ENCODE measurements at places on chromosomes 12 and 14. TPM values are rescaled to one million over a fixed set of nuclear protein-coding genes. Genes with fewer than 3 reads are reported as not detected.
A peak's percentile ranks its signal among the peaks of the same experiment; 100 is the strongest.

- no peak for DNase-seq
Observed at GRCh38 chr14:39366460-39367386, 65.5 kb downstream of the FBXO33 start.

- DNase-seq, result no peak
Observed at GRCh38 chr14:90660865-90661570, 155.2 kb downstream of the TTC7B start.

DNA sequence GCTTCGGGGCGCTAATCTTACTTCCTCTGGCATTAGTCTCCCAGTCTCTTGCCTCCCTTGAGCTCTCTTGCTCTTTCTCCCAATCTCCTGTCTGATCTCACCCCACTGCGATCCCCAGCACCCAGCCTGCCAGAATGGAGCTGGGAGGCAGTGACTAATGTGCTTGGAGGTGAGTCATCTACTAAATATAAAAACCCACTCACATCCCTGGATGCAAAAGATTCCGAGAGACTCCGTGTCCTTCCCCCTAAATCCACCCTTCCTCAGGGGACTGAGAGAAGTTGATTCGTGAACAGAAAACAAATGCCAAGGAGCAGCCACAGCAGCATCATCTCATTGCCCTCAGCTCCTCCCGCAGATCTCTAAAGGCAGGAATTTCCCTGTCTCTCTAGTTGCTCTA, 45.7 kb upstream of the KCNA5 start:
- DNase-seq, result no peak

DNA sequence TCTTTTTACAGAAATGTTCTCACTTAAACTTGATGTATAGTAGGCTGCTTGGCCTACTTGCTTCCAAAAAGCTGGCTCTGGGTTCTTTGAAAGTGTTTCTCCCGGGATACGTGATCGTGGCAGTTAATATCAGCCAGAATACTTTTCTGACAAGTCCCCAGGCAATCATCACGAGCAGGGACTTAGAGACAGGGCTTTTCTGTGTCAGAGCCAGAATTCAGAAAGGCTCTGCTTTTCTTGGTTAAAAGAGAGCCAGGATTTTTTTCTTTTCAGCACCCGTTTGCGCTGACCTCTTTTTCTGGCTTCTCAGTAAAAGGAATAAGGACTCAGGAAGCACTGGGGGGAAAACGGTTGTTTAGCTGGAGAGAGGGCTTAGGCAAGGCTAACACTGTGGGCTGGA, 57.8 kb upstream of the ARHGAP5 start:
- DNase-seq, result no peak

DNA sequence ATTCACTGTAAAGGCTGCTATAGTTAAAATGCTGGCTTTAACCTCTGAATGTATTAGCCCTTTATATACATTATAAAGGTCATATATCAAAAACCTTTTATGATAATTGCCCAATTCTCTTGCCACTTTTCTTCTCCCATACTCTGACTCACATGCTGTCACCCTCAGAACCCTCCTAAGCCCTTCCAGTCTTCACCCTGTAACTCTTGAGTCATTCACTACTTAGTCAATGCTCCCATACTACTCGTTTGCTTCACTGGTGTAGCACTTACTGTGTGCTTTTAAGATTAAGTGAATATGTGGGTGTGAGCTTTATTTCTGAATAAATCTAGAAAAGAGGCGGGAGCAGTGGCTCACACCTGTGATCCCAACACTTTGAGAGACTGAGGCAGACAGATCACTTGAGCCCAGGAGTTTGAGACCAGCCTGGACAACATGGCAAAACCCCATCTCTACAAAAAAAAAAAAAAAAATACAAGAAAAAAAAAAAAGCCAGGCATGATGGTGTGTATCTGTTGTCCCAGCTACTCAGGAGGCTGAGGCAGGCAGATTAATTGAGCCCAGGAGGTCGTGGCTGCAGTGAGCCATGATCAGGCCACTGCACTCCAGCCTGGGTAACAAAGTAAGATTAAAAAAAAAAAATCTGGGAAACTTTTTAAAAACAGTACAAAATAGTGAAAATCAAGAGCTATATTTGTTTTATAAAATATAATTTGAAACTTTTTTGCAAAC, 37.6 kb downstream of the SPATA7 start:
- no peak for DNase-seq

- DNase-seq, result no peak
Observed at GRCh38 chr12:80472236-80472635, 28.2 kb downstream of the PTPRQ start.

- no peak for DNase-seq
Observed at GRCh38 chr12:110037315-110037714, 11.0 kb downstream of the C12orf76 start.

GRCh38 chr12:120048263-120048662, 59.2 kb downstream of the BICDL1 start:
- DNase-seq, result peak; percentile 17

GRCh38 chr14:32629236-32629635, 300.1 kb downstream of the AKAP6 start:
- DNase-seq, result no peak

DNA sequence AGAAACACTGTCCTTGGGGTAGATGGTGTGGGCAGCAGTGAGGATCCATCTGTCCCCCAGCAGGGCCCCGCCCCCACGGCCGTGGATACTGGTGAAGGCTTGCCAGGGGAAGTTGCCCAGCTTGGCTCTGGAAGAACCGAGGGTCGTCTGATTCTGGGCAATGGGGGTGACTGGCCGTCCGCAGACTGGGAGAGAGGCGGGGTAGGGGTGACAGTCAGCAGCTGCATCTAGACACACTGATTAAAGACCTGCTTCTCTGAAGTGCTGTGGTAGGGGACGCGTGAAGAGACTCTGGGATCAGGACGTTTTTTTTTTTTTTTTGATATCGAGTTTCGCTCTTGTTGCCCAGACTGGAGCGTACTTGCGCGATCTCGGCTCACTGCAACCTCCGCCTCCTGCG, 4.7 kb upstream of the C1R start:
- DNase-seq, result no peak

DNA sequence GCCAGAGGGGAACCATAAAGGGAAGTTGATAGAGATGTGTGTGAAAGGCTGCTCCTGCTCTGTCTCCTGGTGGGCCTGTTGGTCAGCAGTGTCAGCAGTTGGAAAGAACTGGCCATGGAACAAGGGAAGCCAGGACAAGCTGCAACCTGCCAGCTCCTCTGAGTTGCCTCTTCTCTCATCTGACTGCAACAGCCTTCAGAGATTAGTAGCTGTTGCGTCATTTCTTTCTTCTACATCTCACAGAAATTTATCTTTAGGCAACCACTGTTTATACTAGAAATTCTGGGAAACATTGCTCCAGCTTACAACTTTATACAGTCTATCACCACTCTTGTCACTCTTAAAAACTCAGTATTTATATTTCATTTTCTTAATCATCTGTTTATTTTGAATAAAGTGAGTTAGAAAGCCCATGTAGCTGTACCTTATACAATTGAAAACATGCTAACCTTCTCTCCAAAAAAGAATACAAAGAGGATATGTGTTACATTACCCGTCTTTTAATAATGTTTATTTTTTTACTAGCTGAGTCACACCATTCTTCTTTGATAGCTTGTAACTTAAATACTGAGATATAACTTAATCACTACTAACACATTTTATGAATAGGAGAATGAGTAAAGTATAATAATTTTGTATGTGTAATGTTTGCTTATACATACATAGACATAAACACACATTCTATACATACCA, 224.2 kb downstream of the LRFN5 start:
- DNase-seq, result no peak

DNA sequence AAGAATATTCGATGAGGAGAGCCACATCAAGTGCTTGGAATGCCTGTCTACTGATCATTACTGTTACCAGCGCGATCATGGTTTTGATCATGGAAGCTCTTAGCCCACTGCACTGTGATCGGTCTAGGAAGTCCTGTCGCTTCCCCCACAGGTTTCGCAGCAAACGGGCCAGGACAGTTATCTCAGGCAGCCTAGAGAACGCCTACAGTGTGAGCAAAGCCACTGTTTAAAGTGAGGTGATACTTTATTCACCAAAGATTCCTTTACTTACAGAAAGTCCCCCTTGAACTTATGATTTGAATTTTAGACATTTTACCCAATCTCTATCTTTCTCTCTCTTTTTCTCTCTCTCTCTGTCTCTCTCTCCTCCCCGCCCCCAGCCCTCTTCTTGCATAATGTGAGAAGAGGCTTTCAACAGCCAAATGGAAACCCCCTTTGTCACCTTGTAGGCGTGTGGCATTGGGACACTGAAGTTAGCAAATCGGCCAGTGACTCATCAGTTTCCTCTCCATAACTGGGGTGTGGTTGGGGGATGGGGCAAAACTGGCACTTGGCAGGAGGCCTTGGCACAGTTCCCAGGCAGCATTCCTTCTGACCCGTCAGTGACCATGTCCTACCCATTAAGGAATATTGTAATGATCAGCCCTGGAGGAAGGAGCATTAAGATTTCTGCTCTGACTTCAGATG, 214.8 kb downstream of the CHST11 start:
- peak; percentile 97 for DNase-seq

DNA sequence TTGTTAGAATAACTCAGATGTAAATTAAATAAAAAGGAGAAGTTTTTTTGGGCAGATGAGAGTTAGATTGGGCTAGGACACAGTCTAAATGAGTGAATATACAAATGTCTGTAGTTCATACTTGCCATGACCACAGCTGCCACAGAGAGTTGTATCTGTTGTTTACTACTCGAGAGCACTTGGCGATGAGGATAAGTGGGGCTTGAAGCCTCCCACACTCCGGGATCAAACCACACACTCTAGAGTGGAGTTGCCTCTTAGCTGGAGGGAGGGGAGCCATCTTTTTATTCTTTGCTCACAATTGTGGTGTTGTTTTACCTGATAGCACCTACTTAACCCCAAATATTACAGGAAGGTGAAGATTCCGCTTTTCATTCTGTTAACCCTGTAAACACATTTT, 27.5 kb downstream of the BEST3 start:
- no peak for DNase-seq

DNA sequence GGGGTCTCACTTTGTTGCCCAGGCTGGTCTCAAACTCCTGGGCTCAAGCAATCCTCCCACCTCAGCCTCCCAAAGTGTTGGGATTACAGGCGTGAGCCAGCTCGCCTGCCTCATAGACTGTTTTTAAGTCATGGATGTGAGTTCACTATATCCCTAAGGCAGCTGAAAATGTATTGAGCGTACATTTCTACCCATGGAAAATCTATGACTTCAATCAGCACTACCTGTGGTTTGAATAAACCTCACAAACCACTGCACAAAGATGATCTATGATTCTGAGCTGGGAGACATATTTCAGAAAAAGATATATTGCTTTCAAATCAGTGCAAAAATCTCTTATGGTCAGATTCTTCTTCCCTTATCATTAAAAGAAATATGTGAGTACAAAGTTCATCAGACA, 22.5 kb downstream of the GCN1 start:
- no peak for DNase-seq

- DNase-seq, result no peak
Observed at GRCh38 chr12:49971141-49971540, 1.6 kb upstream of the AQP6 start.

GRCh38 chr12:91094032-91094662, 17.1 kb downstream of the LUM start:
- DNase-seq, result no peak

GRCh38 chr12:122355706-122356105, 66.8 kb downstream of the CLIP1 start:
- DNase-seq, result no peak

DNA sequence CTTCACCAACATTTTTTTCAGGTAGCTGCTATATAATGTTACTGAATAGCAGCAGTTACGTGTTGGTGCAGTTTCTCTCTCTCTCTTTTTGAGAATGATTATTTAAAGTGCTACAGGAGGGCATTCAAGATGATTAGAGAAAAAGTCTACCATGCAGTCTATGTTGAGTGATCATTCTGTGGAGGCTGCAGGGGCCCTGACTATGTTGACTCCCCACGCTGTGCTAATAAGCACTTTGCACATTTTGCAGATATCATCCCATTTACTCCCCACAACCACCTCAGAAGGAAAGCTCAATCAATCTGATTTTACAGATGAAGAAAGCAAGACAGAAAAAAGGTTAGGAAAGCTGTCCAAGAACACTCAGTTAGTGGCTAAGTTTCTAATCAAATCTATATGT, 87.8 kb downstream of the RTN1 start:
- DNase-seq, result no peak

- DNase-seq, result no peak
Observed at GRCh38 chr14:90721619-90722305, 94.5 kb downstream of the TTC7B start.

GRCh38 chr12:3236345-3237187, 159.4 kb downstream of the TSPAN9 start:
- DNase-seq, result no peak

DNA sequence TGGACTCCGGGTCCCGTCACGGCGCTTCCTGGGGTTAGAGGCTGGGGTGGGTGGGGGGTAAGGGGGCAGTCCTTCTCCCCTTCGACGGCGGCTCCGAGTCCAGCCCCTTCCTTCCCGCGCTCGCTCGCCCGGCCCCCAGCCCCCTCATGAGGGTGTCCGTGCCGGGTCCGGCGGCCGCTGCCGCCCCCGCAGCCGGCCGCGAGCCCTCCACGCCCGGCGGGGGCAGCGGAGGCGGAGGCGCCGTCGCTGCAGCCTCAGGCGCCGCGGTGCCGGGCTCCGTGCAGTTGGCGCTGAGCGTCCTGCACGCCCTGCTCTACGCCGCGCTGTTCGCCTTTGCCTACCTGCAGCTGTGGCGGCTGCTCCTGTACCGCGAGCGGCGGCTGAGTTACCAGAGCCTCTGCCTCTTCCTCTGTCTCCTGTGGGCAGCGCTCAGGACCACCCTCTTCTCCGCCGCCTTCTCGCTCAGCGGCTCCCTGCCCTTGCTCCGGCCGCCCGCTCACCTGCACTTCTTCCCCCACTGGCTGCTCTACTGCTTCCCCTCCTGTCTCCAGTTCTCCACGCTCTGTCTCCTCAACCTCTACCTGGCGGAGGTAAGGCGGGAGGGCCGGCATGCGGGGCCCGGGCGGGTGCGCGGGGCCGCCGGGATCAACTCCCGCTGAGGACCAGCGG, 500 bp downstream of the GPR137C start:
- DNase-seq, result peak; percentile 48

DNA sequence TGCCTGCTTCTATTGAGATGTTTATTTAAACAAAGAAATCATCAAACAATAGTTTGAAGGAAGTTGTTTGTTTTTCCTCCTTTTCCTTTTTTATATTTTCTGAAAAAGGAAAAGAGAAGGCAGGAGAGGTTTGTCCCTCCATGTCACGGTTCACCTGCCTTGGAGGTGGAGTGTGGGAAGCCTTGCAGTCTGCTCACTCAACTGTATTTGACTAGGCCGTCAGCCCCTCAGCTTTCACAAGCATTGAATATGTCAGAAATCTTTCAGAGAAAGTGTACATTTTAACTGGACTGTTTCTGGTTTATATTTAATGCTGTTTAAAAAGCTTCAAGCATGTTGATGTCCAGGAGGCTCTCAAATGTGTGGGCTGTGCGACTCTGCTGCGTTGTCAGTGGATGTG, 370.4 kb downstream of the NPAS3 start:
- no peak for DNase-seq

GRCh38 chr12:78095623-78096022, 264.9 kb downstream of the NAV3 start:
- DNase-seq, result no peak

The CLMN gene
- total RNA-seq, result 0.22 TPM

The GYS2 gene
- 0.32 TPM for total RNA-seq

The FZD10 gene
- total RNA-seq, result not detected

The SMCO2 gene
- total RNA-seq, result not detected

The C12orf60 gene
- total RNA-seq, result 1.4 TPM

The MAP3K9 gene
- 6.4 TPM for total RNA-seq

The KRT1 gene
- total RNA-seq, result not detected

The GPR162 gene
- total RNA-seq, result not detected

The PCED1B gene
- 49.0 TPM for total RNA-seq

The STON2 gene
- total RNA-seq, result not detected

The KRT79 gene
- total RNA-seq, result not detected

The GPX2 gene
- total RNA-seq, result not detected

Data from CD4-positive, alpha-beta memory T cell (primary cell).